ENCODE measurements at places on chromosomes 7 and 10. TPM values are rescaled to one million over a fixed set of nuclear protein-coding genes. Genes with fewer than 3 reads are reported as not detected.
A peak's percentile ranks its signal among the peaks of the same experiment; 100 is the strongest.

- H3K27me3 ChIP-seq, result no peaks in the 10 kb centered on the region
- no peaks in the 10 kb centered on the region for H3K4me1 ChIP-seq
- DNase-seq, result no peak
- H3K27ac ChIP-seq, result no peak overlapping the region
Observed at GRCh38 chr7:121485467-121486243, 89.5 kb upstream of the FAM3C start.

GRCh38 chr7:92699560-92699959 lies 109.4 kb upstream of the FAM133B start:
- H3K27me3 ChIP-seq, result no peaks in the 10 kb centered on the region
- DNase-seq, result no peak
- H3K4me1 ChIP-seq, result no peaks in the 10 kb centered on the region
- no peak overlapping the region for H3K27ac ChIP-seq
- no peak overlapping the region for H3K4me3 ChIP-seq

- no peaks in the 10 kb centered on the region for H3K4me1 ChIP-seq
- H3K4me3 ChIP-seq, result no peak overlapping the region
- no peaks in the 10 kb centered on the region for H3K36me3 ChIP-seq
- H3K27ac ChIP-seq, result no peak overlapping the region
- DNase-seq, result no peak
- no peaks in the 10 kb centered on the region for H3K27me3 ChIP-seq
Observed at GRCh38 chr7:117808341-117808757, 64.9 kb downstream of the CTTNBP2 start.

- no peak overlapping the region for H3K27ac ChIP-seq
- no peak for DNase-seq
- H3K36me3 ChIP-seq, result no peaks in the 10 kb centered on the region
- no peaks in the 10 kb centered on the region for H3K27me3 ChIP-seq
- H3K4me1 ChIP-seq, result peaks cover 25% of the 10 kb centered on the region
Observed at GRCh38 chr7:96833676-96834453, 124.2 kb upstream of the SEM1 start.

- H3K36me3 ChIP-seq, result peaks cover 36% of the 10 kb centered on the region
- H3K4me3 ChIP-seq, result no peak overlapping the region
- H3K27ac ChIP-seq, result no peak overlapping the region
- DNase-seq, result no peak
- H3K4me1 ChIP-seq, result no peaks in the 10 kb centered on the region
Observed at GRCh38 chr10:12221323-12222298, 25.6 kb downstream of the CDC123 start.

DNA sequence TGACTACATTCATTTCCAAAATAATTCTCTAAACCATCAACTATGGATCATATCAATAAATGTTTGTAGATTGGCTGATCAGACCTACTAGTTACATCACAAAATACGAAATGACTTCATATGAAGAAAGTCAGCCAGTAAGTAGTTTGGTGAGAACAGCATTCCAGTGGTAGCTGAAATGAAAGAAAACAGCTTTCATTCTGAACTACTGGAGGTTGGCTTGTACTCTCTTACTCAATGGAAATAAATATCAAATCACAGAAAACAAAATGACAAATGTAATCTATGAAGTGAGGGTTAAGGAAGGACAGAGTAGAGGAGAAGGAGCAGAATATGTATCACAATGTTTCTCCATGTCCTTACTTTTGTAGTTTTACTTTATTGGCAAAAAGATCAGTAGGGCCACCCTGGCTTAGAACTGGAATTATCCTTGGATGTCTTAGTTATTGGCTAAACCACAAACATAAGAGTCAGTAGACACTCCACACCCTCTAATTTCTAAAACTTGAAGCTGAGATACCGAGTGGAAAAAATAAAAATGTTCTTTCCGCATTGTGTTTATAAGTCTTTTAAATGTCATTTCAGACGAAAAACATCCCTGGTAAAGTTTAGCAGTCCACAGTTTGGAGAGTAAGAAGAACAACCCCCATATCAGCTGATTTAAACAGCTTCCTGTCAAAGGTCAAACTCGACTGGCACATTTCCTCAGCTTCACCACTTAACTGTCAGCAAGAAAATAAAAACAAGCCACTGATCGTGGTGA lies 74.0 kb upstream of the DGKI start:
- H3K36me3 ChIP-seq, result peaks cover 10% of the 10 kb centered on the region
- no peak overlapping the region for H3K4me3 ChIP-seq
- H3K4me1 ChIP-seq, result peaks cover 21% of the 10 kb centered on the region
- no peaks in the 10 kb centered on the region for H3K27me3 ChIP-seq

DNA sequence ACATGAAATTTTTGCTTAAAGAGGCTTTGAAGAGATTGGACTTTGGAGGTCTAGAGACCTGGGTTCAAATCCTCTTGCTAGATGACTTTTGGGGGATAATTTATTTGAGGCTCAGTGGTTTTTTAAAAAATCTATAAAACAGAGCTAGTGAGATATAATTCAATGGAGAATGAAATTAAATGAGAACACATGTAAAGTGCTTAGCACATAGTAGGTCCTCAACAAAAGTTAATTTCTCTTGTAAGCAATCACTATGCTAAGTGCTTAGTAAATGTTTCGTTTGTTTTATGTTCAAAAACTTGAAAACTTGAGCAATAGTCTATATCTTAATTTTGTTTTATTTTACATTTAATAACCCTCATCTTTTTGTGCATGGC lies 64.8 kb downstream of the LRMDA start:
- H3K27me3 ChIP-seq, result no peaks in the 10 kb centered on the region
- H3K27ac ChIP-seq, result no peak overlapping the region
- no peak for DNase-seq
- H3K4me3 ChIP-seq, result no peak overlapping the region
- no peaks in the 10 kb centered on the region for H3K36me3 ChIP-seq

GRCh38 chr7:69906283-69906995 lies 308.2 kb downstream of the AUTS2 start:
- no peaks in the 10 kb centered on the region for H3K4me1 ChIP-seq
- no peak for DNase-seq
- H3K27me3 ChIP-seq, result no peaks in the 10 kb centered on the region
- no peaks in the 10 kb centered on the region for H3K36me3 ChIP-seq
- no peak overlapping the region for H3K27ac ChIP-seq
- H3K4me3 ChIP-seq, result no peak overlapping the region

- no peak for DNase-seq
- peak overlapping the region; percentile 78 for H3K27ac ChIP-seq
- H3K36me3 ChIP-seq, result no peaks in the 10 kb centered on the region
- no peaks in the 10 kb centered on the region for H3K27me3 ChIP-seq
Observed at GRCh38 chr7:66921918-66922486, 977 bp downstream of the TMEM248 start.

DNA sequence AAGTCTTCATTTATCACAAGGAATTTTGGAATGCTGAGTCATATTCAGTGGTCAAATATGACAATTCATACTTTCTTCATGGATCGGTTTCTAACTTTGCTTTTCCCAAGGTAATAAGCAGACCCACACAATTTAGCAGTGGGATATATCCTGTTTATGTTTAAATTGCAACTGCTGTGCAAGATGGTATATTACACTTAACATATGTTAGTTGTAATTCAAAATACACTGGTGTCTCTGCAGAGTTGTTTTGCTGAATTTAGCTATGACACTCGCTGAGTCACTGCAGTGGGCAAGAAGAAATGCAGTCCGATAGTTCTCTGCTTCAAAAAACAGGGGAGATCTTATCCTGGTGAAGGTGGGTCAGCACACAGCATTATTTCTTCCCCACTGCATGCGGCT lies 194.8 kb upstream of the PTN start:
- H3K27me3 ChIP-seq, result no peaks in the 10 kb centered on the region
- no peaks in the 10 kb centered on the region for H3K4me1 ChIP-seq
- no peak overlapping the region for H3K27ac ChIP-seq
- no peaks in the 10 kb centered on the region for H3K36me3 ChIP-seq

GRCh38 chr7:77537136-77537777 lies at the start of gene PTPN12:
Gene PTPN12, plus strand, starts transcription at chr7:77537295. Its CDS starts 252 bp downstream, at chr7:77537547.
- no peaks in the 10 kb centered on the region for H3K36me3 ChIP-seq
- no peaks in the 10 kb centered on the region for H3K27me3 ChIP-seq
- H3K27ac ChIP-seq, result peak within 1 kb of the TSS; percentile 77
- H3K4me1 ChIP-seq, result peaks cover 7% of the 10 kb centered on the region
- peak within 1 kb of the TSS; percentile 95 for H3K4me3 ChIP-seq
- no peak for DNase-seq

- no peaks in the 10 kb centered on the region for H3K36me3 ChIP-seq
- H3K27me3 ChIP-seq, result no peaks in the 10 kb centered on the region
- H3K4me1 ChIP-seq, result no peaks in the 10 kb centered on the region
- H3K4me3 ChIP-seq, result no peak overlapping the region
- H3K27ac ChIP-seq, result no peak overlapping the region
Observed at GRCh38 chr10:77692782-77693181, 55.2 kb upstream of the KCNMA1 start.

DNA sequence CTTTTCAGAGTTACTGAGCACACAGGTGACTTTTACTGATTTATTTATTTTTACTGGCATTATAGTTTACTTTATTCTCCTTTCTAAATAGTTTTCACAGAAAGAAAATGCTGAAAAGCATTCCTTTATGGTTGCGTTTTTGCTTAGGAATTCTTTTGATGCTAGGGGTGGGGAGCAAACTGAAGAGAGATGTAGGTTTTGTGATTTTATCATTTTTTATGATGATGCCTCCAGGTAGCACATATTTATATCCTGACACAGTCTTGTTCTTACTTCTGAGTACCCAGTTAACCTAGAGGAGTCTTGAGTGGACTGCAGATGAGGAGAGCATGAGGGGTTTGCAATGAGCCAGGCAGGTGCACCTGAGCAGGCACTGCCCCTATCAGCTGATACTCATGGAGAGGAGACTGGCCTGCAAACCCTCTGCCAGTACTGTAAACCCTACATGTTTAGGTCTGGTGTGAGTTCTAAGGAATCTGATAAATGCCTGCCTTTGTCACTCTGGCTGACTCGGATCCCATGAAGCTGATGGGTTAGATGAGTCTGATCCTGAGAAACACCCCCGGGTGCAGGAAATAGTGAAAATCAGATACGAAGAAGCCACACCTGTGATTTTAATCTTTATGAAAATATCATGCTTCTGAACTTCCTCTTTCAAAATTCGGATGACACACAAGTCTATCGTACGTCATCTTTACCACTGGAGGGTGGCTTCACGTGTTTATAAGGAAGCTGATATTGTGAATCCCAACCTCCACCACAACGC lies 302.9 kb downstream of the WDR37 start:
- no peaks in the 10 kb centered on the region for H3K36me3 ChIP-seq
- no peak overlapping the region for H3K27ac ChIP-seq
- H3K27me3 ChIP-seq, result no peaks in the 10 kb centered on the region
- DNase-seq, result peak; percentile 65

DNA sequence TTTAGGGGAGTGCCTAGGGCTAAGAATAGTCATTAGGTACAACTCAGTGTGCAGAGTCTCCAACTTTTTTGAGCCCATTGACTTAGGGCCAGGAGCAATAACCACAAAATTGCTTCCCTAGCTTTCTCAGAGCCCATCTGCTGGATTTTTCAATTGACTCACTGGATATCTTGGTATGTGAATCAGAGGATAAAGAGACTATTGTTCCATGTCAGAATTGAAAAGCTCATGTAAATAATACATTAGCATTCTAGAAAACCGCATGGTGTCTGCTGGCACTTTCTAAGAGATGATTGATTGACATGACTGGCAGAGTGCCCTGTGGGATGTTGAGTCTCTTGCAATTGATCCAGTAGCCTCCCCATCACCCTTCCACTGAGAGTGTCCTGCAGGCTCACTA lies 246.2 kb downstream of the CCDC7 start:
- H3K4me3 ChIP-seq, result no peak overlapping the region
- H3K27me3 ChIP-seq, result no peaks in the 10 kb centered on the region
- no peaks in the 10 kb centered on the region for H3K36me3 ChIP-seq
- H3K4me1 ChIP-seq, result no peaks in the 10 kb centered on the region
- no peak for DNase-seq

- no peaks in the 10 kb centered on the region for H3K27me3 ChIP-seq
- H3K4me3 ChIP-seq, result no peak overlapping the region
- no peak overlapping the region for H3K27ac ChIP-seq
- no peak for DNase-seq
Observed at GRCh38 chr7:107248551-107249316, 79.9 kb downstream of the HBP1 start.

DNA sequence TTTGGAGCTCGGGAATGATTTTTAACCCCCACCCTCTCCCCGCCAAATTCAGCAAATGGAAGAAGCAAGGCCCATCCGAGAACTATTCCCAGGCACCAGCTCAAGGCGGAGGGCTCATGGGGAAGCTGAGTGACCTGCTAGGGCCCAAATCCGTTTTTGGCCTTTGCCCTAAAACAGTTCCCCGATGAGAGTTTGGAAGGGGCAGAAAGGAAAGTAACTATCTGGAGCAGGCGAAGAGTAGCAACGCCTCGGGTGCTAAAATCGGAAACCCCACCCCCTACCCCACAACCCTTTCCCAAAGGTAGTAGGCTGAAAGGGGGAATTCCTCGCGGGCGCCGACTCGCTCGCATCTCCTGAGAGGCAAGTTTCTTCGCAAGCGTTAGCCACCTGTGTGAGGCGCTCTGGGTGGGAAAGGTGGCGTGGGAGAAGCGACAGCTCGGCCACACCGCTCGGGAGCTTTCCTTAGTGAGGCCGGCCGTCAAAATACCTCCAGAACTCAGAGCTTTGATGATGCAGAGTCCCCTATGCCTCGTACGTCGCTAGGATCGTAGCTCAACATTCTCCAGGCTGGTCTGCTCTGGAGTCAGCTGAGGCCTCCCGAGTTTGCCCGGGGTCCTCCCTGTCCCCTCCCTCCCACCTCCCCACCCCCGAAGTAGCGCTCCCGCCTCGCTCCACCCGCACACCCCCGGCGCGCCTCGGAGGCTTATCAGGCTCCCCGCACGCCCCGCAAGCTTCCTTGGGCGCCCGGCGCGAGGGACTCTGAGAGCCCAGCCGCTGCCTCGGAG lies 642 bp upstream of the PRKG1 start:
- no peaks in the 10 kb centered on the region for H3K4me1 ChIP-seq
- DNase-seq, result no peak
- H3K27ac ChIP-seq, result no peak overlapping the region

DNA sequence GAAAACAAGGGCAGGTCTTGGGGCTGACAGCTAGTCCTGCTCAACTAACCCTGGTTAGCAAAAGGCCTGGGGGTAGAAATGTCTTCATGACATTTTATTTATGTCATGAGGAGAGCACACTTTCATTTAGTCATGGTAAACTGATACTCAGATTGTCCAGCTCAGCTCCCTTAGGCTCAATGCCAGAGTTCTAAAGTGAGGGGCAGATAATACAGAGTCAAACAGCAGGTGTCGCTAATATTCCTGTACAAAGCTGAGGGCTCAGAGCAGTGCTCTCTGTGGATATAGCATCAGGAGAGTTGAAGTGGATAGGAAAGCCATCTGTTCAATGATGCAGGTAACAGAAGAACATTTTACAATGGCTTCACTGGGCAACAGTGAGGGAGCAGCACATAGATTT lies 26.8 kb upstream of the CALCR start:
- H3K4me3 ChIP-seq, result no peak overlapping the region
- DNase-seq, result no peak
- H3K27ac ChIP-seq, result no peak overlapping the region
- H3K36me3 ChIP-seq, result no peaks in the 10 kb centered on the region

The PNLIPRP2 gene
- total RNA-seq, result not detected

The EFCAB10 gene
- total RNA-seq, result not detected

The TMEM229A gene
- not detected for total RNA-seq

Measured in CD4-positive, alpha-beta memory T cell (primary cell).